ENCODE measurements at places on chromosomes 4 and X. TPM values are rescaled to one million over a fixed set of nuclear protein-coding genes. Genes with fewer than 3 reads are reported as not detected.

DNA sequence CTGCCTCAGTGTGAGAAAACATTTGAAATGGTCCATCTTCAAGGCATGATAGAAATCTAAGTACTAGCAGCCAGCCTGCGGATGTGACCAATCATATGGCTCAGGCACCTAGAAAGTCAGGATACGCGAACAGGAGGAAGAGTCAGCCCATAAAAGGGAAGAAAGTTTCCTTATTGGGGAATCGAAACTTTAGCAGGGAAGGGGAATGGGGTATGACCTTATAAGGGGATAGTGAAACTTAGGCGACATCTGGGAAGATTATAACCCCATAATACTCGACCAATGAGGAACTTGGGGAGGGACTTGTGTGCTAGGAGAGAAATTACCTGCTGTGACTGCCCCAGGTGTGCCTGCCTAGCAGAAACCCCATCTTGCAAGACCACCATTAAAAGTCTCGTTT, 26.2 kb upstream of the PYURF start:
- no peak for DNase-seq

DNA sequence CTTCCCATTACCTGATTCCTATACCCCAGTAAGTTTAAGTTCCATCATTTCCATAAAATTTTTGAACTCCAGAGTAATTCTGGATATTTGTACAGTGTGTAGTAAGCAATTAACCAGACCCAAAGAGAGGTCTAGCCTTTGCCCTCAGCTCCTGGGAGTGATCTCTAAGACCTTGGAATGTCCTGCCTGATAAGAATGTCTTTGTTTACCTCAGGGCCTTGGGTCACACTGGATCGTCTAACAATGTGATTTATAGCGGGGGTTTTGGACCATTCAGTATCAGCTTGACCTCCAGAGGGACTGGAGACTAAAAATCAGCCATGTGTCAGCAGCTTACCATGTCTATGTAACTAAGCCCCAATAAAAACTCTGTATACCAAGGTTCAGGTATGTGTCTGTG, 330.9 kb upstream of the PPP1R2C start:
- DNase-seq = no peak

Gene HMX1
- polyA plus RNA-seq = not detected

DNA sequence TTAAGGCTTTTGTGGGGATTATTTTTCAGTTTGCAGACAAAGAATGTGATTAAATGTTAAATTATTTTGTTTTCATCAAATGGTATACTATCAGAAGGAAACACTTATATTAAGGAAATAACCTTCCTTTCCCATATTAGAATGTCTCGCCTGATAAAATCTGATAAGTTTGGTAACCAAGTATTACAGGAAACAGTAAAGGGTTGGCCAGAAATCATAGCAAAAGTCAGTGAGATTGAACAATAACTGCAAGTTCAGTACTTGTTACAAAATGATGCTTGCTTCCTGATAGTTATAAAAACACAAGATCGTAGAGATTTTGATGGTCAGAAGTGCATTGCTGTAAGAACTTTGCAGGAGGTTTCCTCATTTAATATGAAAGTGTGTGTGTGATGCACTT, 40.5 kb downstream of the FABP2 start:
- DNase-seq = no peak

DNA sequence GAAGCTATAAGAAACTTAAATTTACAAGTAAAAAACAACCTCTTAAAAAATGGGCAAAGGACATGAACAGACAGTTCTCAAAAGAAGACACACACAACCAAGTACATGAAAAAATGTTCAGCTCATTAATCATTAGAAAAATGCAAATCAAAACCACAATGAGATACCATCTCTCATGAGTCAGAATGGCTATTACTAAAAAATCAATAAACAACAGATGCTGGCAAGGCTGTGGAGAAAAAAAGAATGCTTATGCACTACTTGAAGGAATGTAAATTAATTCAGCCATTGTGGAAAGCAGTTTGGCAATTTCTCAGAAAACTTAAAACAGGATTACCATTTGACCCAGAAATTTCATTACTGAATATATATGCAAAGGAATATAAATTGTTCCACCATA, 666.3 kb upstream of the GRIA3 start:
- no peak for DNase-seq

DNA sequence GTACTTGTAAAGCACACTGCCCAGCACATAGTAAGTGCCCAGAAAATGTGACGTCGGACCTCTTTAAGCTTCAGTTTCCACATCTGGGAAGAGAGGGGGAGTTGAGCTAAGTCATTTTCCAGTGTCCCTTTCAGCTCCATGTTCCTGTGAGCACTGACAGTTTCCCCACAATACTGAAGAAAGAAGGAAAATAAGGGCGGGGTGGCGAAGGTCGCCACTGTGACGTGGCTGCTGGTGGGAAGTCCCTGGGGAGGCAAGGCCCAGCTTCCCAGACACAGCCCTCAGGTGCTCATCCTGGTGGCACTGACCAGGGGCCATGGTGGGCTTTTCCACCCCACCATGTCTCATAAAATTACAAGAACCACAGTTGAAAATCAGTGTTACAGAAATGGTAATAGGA, 121.8 kb downstream of the PTTG2 start:
- no peak for DNase-seq

DNA sequence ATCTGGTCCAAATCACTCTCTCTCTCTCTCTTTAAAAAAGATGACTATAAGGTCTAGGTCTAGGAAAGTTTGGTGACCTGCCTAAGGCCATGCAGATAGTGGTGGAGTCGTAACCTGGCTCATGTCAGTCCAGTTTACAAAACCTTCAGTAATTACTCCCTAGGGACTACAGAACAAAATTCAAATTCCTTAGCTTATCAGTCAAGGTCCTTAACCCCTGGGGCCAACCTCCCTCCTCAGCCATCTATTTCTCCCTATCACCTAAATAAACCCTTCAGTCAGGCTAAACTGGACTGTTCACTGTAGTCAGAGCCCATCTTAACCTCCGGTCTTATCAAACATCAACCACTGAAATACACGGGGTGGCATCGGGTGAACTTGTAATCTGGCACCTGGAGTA, 68.9 kb downstream of the MAP3K15 start:
- DNase-seq = no peak

GRCh38 chrX:152155766-152156310, 17.5 kb upstream of the MAGEA10 start:
- DNase-seq = no peak

Gene THAP9
- polyA plus RNA-seq = 7.2 TPM

- no peak for DNase-seq
Measured at GRCh38 chrX:54423161-54423888, 16.9 kb upstream of the TSR2 start.

DNA sequence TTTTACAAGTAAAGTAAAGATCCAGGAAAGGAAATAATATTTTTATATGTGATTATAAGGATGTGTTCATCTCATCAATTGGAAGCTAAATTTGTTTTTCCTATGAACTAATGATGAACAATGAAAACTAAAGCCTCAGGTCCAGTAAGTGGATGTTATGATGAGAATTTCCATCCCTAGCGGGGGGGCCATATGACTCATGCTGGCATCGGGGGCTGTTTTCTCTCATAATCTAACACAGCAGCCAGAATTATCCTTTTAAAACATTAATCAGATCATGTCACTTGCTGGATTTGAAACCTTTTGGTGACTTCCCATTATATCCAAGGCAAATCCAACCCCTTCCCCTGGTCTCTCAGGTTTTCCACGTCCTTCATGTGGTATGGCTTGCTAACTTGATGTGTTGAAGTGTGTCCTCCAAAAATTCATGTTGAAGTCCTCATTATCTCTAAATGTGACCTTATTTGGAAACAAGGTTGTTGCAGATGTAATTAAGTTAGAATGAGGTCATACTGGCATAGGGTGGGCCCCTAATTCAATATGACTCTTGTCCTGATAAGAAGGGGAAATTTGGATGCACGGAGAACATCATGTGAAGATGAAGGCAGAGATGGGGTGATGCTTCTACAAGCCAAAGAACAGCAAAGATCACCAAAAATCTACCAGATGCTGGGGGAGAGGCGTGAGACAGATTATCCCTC, 96.8 kb downstream of the AKAP4 start:
- no peak for DNase-seq

Gene RNF175
- polyA plus RNA-seq = 0.75 TPM

Gene IL3RA
- polyA plus RNA-seq = 14.4 TPM

GRCh38 chr4:77701121-77701520, 95.5 kb downstream of the CXCL13 start:
- no peak for DNase-seq

DNA sequence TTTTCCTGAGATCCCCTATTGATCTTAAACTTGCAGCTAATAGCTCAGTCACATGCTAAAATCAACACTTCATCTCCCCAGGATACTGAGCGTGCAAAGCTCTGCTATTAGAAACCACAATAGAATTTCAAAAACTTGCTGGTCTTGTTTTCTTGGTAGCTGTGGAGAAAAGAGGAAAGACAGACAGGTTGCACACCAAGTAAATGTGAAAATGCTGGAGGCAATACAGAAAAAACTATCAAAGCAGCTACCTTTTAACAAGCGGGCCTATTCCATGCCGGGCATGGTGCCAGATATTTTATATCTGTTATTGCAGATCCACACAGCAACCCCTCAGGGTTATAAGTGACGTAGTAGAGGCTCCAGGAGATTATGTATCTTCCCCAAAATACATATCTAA, 171.9 kb downstream of the DCTD start:
- no peak for DNase-seq

DNA sequence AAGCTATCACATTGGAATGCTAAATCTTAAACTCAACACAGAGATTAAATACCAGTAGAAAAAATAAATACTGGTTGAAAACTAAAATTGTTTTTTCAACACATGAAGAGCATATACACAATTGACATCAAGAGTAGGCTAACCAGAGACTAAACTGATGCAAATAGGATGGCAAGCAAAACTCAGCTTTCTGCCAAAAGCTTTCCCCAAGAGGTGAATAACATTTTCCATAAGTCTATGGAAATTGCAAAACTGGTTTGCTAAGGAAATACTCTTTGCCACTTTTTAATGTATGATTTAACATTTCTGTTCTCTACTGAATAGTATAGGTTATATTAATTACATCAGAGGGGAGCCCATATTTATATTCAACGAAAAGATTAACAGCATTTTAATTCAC, 23.8 kb downstream of the IQCM start:
- DNase-seq = peak; percentile 56

Gene FHIP1A
- 6.8 TPM for polyA plus RNA-seq

DNA sequence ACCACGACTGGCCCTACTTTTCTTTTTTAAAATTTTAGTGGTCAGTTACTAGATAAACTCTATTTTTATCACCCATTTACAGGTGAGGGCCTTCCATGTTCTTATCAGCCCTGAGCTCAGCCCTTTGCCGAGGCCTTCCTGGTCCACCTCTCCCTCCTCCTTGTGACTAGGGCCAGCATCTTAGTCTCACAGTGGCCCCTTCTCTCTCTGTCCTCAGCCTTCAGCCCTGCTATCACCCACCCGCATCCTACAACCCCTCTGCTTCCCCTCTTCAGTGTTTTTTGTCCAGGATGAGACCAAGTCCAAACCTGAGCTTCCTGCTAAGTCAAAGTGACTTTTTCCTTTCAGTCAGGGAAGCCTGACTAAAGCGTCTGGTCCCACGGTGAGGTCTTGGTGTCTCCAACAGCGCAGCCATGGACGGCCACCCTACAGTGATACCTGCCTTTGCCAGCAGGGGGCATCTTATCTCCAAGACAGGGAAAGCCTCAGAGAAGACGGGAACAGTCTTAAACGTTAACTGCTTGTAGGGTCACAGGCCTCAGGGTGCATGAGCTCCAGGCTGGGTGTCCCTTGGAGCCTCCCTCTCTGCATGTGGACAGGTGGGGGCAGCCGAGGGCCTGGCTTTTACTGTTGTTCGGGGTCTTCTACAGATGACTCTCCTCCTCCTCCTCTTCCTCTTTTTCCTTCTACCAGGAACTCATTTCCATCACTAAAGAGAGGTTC, 11.7 kb upstream of the GAGE10 start:
- no peak for DNase-seq

Gene NAP1L2
- 1.2 TPM for polyA plus RNA-seq

Gene CXCL13
- not detected for polyA plus RNA-seq

Gene MAGEB3
- polyA plus RNA-seq = not detected

Gene DCAF8L2
- polyA plus RNA-seq = not detected

DNA sequence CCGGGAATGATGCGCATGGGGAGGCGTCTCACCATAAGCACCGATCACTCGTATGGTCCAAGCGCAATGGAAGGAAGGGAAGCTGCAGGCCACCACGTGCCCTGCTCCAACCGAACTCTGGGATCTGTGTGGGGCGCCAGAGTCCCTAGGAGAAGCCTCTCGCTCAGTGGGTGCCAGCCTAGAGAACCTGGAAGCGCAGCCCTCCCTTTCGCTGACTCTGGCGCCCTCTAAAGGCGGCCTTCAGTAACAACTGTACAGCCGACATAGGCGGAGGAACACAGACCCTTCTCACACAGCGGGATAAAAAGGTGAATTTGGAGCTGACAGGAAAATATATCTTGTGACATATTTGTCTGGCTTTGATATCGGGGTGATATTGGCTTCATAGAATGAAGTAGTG, 76.0 kb downstream of the INTS6L start:
- peak; percentile 5 for DNase-seq

- DNase-seq = no peak
Measured at GRCh38 chr4:74315376-74315775, 7.1 kb downstream of the EPGN start.

- no peak for DNase-seq
Measured at GRCh38 chrX:45709381-45709780, 508.7 kb upstream of the DIPK2B start.

DNA sequence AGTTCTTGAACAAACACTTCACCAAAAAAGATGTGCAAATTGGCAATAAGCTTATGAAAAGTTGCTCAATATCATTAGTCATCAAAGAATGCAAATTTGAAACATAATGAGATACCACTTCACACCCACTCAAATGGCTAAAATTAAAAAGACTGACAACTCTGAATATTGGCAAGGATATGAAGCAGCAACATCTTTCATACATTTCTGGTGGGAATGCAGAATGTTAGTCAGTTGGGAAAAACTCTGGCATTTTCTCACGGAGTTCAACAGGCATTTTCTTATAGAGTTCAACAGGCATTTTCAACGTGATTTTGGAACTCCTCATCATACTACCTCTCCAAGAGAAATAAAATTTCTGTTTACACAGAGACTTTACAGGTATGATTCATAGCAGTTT, 297.4 kb upstream of the MAGEC2 start:
- no peak for DNase-seq

- DNase-seq = no peak
Measured at GRCh38 chrX:132876523-132877338, 81.7 kb downstream of the HS6ST2 start.

GRCh38 chrX:2514131-2514530, 13.4 kb upstream of the DHRSX start:
- DNase-seq = no peak

DNA sequence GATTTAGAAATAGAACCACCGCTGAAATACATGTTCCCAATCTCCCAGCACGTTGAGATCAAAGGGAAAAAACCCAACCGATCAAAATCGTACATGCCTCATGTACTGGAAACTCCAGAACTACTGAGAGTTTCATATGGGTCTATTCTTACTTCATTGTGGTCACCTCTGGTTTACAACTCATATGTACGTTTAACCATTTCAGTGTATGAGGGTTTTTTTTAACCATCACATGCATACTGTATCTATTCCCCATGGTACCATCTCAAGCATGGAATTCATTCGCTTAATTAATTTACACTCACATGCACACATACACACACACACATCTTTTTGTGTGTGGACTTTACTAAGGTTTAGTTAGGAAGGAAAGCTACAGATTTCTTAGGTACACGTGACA, 46.0 kb upstream of the CLNK start:
- DNase-seq = no peak

Gene FMR1NB
- not detected for polyA plus RNA-seq

Measured in muscle of arm (tissue), 14 donors.